Posterior vena cava (tissue), 2 donors: ENCODE measurements at places on chromosomes 4 and X.

DNA sequence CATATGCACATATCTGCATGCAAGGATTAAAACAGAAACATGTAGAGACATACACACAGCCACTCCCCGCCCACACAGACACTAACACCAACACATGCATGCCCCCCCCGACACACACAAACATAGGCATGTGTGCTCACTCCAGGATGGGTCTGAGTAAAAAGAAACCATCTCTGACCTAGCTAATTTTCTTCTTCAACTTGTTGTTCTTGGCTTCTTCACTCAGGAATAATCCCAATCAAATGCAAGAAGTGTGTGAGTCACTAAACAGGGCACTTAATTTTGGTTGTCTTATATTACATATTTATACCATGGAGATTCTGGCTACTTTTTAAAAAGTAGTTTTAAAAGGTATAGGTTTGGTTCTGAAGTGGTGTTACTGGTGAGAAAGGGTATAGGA lies 28.3 kb downstream of the ENOX2 start:
- DNase-seq: no peak

GRCh38 chr4:76194325-76194724 lies 19.3 kb downstream of the SCARB2 start:
- DNase-seq: no peak

GRCh38 chr4:140047017-140047640 lies 106.9 kb downstream of the MAML3 start:
- no peak for DNase-seq

GRCh38 chr4:25755911-25756310 lies 100.3 kb downstream of the SLC34A2 start:
- no peak for DNase-seq
